Vagina (tissue), 2 donors: ENCODE measurements at places on chromosomes 16 and 17.

DNA sequence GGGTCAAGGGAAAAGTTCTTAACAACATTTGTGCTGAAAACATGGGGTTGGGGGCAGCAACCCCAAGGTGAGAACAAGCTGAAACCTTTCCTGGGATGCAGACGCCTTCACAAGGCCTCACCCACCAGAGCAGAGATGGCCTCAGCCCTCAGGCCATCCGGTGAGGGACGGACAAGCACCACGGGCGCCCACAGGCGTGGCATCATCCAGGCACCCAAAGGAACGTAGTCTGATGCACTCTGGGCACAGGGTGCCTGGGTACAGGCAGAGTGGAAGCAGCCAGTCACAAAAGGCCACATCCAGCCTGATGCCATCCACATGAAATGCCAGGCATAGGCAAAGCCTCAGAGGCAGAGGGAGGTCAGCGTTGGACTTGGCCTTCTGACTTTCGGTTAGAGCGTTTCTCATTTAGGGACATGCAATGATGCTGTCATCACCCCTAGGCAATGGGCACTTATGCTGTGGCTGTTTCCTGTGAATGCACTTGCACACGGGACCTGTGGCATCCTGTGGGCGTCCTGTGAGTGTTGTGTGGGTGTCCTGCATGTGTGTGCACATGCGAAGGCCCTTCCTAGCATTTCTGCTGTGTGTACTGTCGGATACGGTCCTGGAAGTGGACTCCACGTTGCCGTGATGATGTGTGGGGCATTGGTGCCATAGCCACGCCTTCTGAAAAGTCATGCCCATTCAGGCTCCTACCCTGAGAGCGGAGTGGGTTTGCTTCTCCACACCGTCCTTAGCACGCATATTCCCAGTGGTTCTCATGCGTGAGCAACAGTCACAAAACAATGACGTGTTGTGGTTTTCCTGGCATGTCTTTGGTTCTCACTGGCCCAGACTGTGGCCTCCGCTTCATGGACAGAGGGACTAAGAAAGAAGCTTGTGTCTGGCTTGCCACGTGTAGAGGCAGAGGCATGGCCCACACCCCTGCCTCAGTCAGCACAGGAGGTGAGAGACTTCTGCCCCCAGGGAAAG lies 52.7 kb upstream of the ZNF469 start:
- no peak for DNase-seq

DNA sequence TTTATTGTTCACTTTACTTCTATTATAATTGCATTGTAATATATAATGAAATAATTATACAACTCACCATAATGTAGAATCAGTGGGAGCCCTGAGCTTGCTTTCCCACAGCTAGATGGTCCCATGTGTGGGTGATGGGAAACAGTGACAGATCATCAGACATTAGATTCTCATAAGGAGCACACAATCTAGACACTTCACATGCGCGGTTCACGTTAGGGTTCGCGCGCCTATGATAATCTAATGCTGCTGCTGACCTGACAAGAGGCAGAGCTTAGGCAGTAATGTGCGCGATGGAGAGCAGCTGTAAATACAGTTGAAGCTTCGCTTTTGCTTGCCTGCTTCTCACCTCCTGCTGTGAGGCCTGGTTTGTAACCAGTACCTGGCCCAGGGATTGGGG lies 40.2 kb downstream of the BCAS3 start:
- no peak for DNase-seq

DNA sequence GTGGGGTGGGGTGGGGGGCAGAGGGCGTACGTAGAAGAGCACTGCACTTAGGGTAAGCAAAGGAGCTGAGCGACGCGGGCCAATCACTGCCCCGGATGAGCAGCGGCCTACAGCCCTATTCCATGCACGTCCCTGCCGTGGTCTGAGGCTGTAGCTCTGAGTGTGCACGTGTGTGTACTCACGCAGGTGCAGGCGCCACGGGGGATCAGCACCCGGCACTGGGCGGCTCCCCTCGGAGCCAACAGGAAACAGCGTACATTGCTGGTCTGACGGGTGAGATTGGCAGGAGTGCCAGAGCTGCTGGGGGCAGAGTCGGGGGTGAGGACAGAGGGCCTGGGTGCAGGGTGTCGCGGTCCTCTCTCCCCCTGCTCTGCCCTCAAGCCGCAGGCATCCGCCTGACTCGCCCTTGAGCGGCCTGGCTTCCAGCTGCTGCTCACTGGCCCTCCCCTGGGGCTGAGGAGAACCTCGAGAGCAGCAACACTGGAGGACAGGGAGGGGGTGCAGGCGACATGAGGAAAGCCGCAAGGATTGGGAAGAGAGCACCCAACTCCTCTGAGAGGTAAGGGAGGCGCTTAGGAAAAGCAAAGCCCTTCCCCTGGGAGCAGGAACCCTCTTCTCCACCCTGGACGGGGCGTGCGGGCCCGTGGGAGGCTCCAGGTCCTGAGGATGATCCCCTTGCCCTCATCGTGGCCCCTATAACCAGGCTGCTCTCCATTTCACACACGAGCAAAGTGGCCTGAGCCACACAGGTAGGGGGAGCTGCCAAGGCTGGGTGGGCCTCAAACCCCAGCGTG lies 57.8 kb downstream of the ENGASE start:
- no peak for DNase-seq

- DNase-seq: no peak
These were observed 23.6 kb upstream of the DNAI2 start for GRCh38 chr17:74250324-74250995.

DNA sequence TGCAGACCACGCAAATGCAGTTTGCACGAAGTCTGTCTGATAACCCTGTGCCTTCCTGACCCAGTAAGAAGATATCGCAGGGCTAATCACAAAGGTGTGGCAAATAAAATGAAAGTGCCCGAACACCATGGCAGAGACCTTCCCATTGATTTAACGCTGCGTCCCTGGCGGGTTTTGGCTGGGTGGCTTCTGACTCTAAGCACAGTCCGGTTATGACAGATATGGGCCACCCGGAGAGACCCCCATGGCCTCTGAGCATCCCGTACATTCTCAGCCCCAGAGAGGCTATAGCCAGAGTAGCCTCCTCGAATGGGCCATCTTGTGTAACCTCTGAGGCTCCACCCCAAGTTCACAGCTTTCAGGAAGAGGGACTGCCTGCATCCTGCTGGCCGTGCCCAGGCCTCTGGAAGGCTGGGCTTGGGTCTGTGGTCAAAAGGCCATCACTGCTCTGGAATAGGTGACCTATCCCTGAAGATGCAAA lies 5.5 kb downstream of the FOXC2 start:
- DNase-seq: no peak

DNA sequence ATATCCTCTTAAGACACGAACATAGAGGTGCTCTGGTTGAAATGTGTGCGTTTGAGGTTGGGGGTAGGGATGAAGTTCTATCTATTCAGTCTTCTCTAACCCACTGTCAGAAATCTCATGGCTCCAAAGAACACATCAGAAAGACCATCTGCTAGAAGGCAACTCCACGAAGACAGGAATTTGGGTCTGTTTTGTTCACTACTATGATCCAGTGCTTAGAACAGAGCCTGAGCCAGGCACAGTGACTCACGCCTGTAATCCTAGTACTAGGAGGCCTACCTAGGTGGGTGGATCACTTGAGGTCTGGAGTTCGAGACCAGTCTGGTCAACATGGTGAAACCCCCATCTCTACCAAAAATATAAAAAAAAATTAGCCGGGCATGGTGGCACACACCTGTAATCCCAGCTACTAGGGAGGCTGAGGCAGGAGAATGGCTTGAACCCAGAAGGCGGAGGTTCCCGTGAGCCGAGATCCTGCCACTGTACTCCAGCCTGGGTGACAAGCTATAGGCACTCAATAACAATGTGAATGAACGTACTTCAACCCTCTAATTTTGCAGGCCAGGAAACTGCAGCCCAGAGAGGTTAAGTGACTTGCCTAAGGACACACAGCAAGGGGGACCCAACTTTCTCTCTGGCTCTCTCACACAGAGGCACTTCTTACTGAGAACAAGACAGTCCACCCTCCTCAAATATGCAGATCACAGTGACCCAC lies 2.3 kb downstream of the CASKIN2 start:
- DNase-seq: no peak

- no peak for DNase-seq
These were observed 6.1 kb upstream of the KRT14 start for GRCh38 chr17:41592601-41593305.

GRCh38 chr16:18836702-18837101 lies 35.4 kb upstream of the ARL6IP1 start:
- no peak for DNase-seq

- DNase-seq: no peak
These were observed 113.8 kb upstream of the TNRC6C start for GRCh38 chr17:77844681-77845080.

DNA sequence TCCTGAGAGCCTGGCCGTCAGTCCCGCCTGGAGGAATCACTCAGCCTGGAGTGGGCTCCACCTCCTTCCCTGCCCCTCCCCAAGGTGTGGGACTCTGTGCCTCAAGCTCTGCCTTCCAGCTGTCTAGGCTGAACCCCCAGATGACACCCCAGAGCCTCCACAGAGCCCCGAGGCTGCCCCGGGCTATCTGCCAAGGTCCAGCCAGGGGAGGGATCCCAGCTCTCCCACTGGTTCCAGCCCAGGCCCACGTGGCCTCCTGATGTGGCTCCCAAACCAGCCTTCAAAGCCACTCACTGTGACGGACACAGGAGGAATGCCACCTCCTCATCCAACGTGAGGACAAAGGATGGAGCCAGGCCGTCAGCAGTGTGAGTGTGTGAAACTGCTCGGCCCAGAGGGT lies 45.6 kb upstream of the ENPP7 start:
- no peak for DNase-seq

- no peak for DNase-seq
These were observed 38.2 kb downstream of the TK2 start for GRCh38 chr16:66511602-66512271.

DNA sequence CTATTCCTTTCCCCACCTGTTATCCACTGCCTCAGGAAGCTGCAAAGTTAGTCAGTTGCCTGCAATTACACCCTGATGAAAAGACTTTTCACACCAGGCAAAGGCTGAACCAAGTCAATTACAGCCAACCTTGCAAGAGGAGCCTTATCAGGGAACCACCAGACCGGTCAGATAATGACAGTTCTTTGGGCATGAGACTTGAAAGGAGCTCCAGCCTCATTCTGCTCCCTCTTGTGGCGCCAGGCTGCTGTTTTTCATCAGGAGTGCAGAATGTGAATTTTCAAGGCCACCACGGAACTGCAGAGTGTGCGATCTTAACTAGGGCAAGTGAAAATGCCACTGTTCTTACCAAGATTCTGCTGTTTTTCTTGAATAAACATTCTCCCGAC lies 22.5 kb downstream of the DNAI2 start:
- DNase-seq: no peak

GRCh38 chr17:48455791-48456190 lies 25.8 kb upstream of the SKAP1 start:
- no peak for DNase-seq

GRCh38 chr17:62933501-62934385 lies 32.3 kb upstream of the TANC2 start:
- DNase-seq: no peak

DNA sequence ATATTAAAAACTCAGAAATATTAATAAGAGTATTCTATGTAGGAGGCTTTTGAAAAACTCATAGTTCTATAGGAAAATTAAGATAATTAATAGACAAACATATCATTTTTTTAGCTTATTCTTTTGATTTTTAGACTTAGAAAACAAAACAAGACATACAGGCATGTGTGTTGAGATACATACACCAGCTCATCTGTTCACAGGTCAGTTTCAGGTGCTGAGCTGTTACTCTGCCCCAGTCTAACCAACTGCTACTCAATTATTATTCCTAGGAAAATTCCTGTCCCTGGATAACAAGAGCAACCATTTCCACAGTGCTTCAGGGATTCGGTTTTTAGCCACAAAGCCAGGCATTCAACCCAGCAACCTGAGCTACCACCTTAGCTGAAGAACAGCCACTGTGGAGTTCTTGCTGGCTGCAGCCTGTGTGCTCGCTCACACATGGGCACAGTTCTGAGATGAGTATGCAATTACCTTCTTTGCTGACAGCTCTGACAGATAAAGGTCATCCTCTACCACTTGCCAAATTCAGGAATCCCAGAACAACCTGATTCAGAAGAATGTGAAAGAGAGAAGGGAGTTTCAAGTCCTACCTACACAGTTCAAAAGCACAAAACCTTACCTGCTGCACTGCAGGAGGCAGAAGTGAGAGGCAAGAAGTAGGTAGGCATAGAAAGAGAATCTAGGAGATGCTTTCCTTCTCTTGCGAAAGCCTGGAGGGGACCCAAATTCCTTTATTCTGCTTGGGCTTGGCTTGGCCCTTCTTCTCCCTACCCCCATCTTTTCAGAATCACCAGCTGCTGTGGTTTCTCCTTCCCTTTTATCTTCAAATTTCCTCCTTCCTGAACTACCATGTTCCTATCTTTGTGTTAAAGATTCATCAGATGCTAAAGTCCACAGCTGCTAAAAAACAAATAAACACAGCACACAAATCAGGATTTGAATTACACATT lies 62.7 kb downstream of the TEX2 start:
- no peak for DNase-seq

GRCh38 chr16:51523400-51523799 lies 372.3 kb upstream of the SALL1 start:
- no peak for DNase-seq

DNA sequence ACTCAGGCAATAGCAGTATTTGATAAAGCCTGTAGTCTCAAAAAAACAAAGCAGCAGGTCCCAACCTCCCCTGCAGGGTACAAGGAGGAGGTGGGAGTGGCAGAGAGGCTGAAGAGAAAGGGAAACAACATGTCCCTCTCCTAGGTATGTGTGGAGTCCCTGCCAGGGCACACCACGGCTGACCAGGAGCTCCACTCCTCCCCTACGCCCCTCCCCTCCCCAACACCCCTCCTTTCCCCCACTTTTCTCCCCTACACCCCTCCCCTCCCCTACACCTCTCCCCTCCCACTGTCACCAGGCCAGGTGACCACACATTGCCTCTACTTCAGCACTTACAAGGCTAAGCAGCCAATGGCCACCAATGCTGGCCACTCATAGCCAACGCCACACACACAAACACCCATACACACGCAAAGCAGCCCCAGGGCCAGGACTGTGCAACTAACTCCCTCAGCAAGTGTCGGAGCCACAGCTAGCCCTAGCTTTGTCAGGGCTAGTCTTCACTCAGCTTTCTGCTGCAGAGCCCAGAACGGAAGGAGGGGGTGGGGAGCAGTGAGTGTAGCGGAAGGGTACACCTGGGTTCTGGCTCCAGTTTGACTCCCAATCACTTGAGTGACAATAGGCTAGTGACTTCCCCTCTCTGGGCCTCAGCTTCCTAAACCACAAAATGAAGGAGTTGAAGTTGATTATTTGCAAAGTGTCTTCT lies 8.2 kb downstream of the CAVIN1 start:
- DNase-seq: no peak

GRCh38 chr16:66566051-66566901 lies at the start of gene CMTM1:
TSS of gene CMTM1 (plus strand) at chr16:66566439. CDS start at chr16:66566514, 75 bp downstream.
- peak; percentile 49 for DNase-seq

GRCh38 chr16:16124438-16124837 lies 98.9 kb downstream of the ABCC6 start:
- DNase-seq: no peak
